ENCODE measurements at places on chromosomes 7 and 10.

- no peak for DNase-seq
Measured at GRCh38 chr10:61883371-61884025, 18.0 kb upstream of the ARID5B start.

- peak; percentile 21 for DNase-seq
Measured at GRCh38 chr10:42781893-42782445, 626 bp upstream of the BMS1 start.

DNA sequence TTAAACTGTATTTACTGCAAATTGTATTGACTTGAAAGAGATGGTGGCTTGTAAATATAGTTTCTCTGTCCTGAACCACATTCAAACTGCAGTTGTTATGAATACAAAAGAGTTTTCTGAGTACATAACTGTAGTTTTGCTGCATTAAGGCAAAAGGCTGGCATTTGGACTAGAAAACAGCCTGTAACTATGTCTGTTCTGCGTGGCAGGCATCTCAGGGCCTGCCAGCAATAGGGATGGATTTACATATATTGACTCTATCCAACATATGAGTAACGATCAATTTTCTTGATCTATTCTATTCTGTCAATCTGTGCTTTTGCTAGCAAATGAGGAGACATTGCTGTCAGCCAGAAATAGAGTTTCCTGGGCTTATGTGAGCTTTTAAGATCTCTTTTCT, 174.6 kb downstream of the TMEM26 start:
- DNase-seq, result no peak

DNA sequence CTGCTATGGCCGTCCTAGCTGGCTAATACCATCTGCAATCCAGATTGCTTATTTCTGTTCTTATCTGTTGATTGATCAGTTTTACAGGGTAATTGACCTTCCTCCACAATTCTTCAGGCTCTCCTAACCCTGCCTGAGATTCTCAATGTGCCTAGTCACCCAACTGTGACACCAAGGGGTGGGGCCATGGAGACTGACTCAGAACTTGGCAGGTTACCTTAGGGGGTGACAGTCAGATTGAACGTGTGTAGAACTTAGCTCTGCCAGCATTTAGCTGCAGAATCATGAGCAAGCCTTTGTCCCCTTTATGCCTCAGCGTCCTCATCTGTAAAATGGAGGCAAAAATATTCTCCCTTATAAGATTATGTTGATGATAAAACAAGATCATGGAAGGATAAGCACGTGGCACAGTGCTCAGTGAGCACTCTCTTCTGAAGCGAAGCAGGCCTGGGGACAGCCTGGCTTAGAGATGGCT, 19.1 kb upstream of the LEP start:
- peak; percentile 90 for DNase-seq

- peak; percentile 70 for DNase-seq
Measured at GRCh38 chr10:124657806-124658205, 86.4 kb downstream of the FAM53B start.

DNA sequence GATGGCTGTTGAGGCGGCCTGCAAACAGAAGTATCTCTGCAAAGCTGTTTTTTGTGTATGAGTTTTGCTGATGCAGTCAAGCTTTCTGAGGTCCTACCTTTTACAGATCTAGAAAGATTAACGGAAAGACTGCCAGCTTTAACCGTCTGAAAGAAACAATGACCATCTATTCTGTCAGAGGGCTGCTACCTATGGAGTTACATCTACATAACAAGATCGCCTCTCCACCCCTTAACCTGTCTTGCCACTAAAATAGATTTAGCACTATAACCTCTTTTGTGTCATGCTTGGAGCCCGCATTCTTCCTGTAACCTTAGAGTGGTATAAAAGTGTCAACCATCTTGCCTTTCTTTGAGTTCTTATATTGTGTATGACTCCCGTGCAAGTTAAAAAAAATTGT, 291.2 kb downstream of the POM121L12 start:
- DNase-seq, result no peak

DNA sequence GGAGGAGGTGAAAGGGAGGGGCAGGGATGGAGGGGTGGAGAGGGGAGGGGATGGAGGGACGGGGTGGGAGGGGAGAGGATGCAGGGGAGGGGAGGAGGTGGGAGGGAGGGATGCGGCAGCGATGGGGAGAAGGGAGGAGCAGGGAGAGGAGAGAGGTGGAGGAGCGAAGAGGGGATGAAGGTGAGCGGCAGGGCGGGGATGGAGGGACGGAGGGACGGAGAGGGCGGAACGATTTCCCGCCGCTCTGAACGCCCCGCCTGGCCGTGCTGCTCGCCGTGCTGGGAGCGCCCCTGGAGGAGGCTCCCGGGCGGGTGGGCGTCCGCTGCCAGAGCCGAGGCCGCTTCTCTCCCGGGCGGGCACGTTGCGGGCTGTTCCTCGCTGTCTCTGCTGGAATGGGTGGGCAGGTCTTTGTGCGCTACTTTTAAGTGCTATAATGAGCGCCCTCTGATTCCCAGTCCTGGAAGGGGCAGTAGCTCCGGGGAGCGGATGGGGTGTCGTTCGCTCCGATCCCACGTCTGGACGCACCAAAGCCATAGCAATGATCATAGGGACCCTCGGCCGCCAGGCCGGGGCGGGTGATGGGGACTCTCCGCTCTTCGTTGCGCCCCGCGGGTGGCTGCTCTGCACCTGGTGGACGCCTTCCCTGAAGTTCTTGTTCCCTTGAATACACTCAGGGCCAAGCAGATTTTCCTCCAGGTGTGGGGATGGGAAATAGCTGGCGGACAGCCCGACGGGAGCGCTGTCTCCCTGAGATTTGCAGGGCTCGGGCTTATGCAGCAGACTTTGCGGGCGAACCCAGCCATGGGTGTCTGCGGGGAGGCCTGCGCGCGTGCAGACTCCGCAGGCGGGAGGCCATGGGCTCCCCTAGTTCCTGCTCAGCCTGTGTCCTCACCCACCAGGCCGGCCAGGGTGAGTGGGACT, 81.1 kb upstream of the CPXM2 start:
- DNase-seq, result no peak

DNA sequence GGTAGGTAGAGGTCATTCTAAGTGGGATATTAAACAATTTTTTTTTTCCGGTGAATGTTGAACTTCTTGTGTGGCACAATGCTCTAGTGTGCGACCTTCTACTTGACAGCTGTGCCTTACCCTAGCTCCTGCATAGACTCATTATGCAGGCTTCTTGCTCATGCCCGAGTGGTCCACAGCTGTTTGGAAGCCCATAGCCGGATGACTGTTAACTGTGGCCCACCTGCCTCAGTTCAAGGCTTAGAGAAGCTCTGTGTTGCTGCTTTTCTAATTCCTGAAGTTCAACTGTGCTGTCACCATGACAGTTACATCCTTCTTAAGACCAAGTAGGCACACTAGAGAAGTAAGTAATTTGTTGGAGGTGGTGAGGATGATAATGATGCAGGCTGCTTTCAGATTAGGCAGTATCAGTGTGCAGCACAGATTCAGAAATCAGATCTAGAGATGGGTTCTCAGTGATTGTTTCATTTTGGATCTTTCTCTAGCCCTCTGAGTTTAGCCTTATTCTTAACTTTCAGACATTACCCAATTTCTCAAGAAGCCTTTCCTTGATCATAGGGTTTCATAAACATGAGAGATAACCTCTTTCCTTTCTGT, 278.4 kb downstream of the PHF14 start:
- DNase-seq, result no peak

GRCh38 chr7:121449735-121450240, 53.7 kb upstream of the FAM3C start:
- DNase-seq, result no peak

DNA sequence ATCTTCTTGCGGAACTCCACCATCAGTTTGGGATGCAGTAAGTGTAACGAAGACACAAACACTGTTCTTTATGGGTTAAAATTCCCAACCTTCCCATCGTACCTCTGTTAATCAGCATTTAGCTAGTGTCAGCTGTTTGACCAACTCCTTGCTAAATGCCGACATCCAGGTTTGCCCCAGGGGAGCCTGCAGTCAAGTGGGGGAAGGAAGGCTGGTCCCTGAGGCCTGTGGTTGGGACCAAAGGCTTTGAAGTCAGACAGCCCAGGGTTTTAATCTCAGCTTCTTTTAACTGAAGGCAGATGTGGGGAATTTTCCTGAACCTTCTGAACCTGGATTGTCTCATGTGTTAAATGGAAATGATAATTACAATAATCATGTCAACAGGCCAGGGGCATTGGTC, 443.7 kb downstream of the GLRX3 start:
- no peak for DNase-seq

DNA sequence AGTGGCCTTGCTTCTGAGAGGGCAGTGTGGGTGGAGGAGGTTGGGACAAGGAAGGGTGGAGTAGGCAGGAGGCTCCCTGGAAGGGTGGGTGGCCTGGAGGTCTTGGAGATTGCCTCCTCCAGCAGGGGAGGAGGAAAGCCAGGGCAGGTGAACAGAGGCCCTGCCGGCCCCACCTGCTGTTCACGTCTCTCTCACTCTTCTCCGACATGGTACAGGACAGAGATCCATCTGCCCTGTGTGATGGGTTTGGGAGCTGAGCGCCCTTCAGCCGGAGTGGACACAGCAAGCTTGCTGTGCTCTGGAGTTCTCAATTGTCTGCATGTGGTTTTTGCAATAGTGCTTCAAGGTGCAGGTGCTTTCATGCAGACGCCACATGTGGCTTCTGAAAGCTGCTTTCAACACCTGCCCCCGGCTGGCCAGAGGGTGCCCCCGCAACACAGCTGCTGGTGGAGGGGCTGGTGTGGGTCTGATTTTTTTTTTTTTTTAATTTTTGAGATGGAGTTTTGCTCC, 82.8 kb upstream of the GNA12 start:
- no peak for DNase-seq

DNA sequence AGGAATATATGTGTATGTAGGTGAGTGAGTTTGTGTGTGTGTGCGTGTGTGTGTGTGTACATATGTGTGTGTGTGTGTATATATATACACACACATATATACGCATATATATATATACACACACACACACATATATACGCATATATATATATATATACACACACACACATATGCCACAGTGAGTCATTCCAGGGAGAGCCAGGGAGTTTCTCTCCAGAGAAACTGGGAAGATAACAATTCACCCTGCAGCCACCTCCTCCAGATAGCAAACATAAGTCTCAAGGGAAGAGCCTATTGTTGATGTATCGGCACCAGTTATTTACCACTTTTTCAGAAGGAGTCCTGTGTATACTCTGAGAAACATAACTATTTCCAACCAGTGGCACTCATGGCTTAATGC, 102.3 kb upstream of the STK17A start:
- no peak for DNase-seq

- DNase-seq, result no peak
Measured at GRCh38 chr7:52455571-52455970, 579.9 kb upstream of the POM121L12 start.

- DNase-seq, result no peak
Measured at GRCh38 chr7:125847692-125848091, 918.1 kb upstream of the POT1 start.

DNA sequence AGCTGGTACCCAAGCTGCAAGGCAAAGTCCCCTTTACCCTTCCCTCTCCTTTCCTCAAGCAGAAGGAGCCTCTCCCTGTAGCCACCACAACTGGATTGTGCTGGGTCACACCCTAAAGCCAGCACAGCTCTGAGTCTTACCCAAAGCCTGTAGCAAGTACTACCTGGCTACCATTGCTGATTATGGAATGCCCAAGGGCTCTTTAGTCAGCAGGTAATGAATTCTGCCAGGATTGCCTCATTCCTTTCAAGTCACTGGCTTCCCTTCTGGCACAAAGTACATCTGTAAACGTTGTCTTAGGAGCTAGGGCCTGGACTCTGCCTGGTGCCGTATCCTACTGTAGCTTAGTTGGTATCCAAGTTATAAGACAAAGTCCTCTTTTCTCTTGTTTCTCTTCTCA, 52.0 kb downstream of the FAS start:
- no peak for DNase-seq

DNA sequence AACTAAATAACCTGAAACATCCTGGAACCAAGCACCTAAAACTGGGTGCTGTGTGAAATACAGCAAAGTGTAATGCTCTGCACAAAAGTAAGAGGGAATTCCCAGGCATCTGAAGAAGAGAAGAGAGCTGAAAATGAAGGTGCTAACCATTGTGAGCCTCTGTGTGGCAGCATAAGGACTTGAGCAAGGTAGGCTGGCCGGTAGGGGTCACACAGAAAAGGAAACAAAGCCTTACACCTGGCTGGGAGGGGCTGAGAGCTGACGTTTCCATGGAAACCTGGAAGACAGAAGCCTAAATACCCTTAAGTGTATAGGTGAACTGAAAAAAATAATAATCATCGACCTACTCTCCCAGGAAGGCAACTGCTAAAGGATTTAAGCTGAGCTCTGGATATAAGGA, 48.6 kb downstream of the CUL1 start:
- no peak for DNase-seq

DNA sequence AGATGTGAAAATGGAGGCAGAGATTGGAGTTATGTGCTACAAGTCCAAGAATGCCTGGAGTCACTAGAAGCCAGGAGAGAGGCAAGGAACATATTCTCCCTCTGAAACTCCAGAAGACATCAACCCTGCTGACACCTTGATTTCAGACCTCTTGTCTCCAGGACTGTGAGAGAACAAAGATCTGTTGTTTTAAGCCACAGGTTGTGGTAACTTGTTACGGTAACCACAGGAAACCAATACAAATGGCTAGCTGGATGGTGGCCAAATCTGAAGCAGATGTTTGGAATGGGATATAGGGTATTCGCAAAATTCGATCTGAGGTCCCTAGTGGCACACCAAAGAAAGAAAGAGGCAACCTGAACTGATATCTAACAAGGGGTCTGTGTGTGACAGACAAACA, 129.0 kb downstream of the HERPUD2 start:
- DNase-seq, result no peak

DNA sequence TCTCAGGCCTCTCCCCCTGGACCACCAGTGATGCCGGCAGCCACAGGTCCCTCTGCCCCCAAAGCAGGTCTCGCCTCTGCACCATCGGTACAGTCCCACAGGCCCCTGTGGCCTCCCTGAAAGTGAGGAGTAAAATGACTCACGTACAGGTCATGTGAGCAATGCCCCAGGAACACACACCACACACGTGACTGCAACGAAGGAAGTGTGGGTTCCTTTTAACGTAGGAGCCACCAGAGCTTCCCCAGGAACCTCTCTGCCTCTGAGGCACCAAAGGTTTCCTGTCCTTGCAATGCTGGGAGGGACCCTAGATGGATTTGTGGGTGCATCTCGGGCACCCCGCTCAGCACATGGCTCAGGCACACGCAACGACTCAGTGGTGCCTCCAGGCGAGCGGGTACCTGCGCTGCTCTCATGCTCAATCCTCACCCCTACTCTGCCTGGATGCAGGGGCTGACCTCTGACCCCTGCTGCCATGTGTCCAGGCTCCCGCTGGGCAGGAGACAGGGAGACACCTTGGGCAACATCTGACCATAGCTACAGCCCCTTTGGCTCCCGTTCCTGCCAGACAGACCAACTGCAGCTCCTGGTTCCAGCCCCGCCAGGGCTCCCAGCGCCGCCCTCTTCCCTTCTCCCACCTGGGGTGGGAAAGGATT, 120.7 kb downstream of the PRKAG2 start:
- peak; percentile 29 for DNase-seq

- no peak for DNase-seq
Measured at GRCh38 chr7:51121931-51122425, 194.6 kb downstream of the COBL start.

- no peak for DNase-seq
Measured at GRCh38 chr10:7036951-7037350, 373.9 kb downstream of the SFMBT2 start.

GRCh38 chr10:13728898-13729535, 142.3 kb downstream of the PRPF18 start:
- DNase-seq, result no peak

All from AG10803 (cell line).